ENCODE measurements at places on chromosomes 7 and 10. TPM values are rescaled to one million over a fixed set of nuclear protein-coding genes. Genes with fewer than 3 reads are reported as not detected.

Gene CDHR3
- 3.1 TPM for total RNA-seq

Gene INMT
- total RNA-seq, result 12.0 TPM

Gene CLRN3
- total RNA-seq, result not detected

Gene MALRD1
- total RNA-seq, result 0.07 TPM

Gene UCMA
- total RNA-seq, result not detected

Gene ZNF853
- total RNA-seq, result 0.99 TPM

Gene ADGRA1
- total RNA-seq, result not detected

Gene DDX50
- 50.5 TPM for total RNA-seq

Gene AZGP1
- not detected for total RNA-seq

Gene SORBS1
- total RNA-seq, result 1.6 TPM

Gene SPDYE5
- not detected for total RNA-seq

Gene OPN4
- total RNA-seq, result not detected

Gene STRIP2
- 2.2 TPM for total RNA-seq

Gene UCN3
- not detected for total RNA-seq

Gene DNAJC9
- total RNA-seq, result 15.4 TPM

Gene LYZL2
- not detected for total RNA-seq

Gene ZSCAN25
- total RNA-seq, result 12.9 TPM

Gene GJC3
- total RNA-seq, result not detected

Gene CFAP70
- total RNA-seq, result 1.2 TPM

Gene UPK3B
- 0.46 TPM for total RNA-seq

Gene ZNF479
- not detected for total RNA-seq

Gene PYROXD2
- total RNA-seq, result 22.9 TPM

Gene ZNF736
- 7.4 TPM for total RNA-seq

Gene CD36
- total RNA-seq, result 1,000 TPM

Gene BRAF
- total RNA-seq, result 24.9 TPM

Gene GLI3
- 4.1 TPM for total RNA-seq

Gene BLVRA
- total RNA-seq, result 26.3 TPM

Gene TTYH3
- total RNA-seq, result 37.3 TPM

Gene MASTL
- total RNA-seq, result 6.9 TPM

Gene HHEX
- total RNA-seq, result 9.2 TPM

Gene HOXA6
- total RNA-seq, result 1.4 TPM

Gene CALHM3
- total RNA-seq, result not detected

Gene MYL10
- not detected for total RNA-seq

Gene GATA3
- total RNA-seq, result not detected

Gene PRF1
- total RNA-seq, result not detected

Gene RSPH10B2
- total RNA-seq, result 0.20 TPM

Gene PLPP4
- total RNA-seq, result 4.3 TPM

Gene ANKRD2
- total RNA-seq, result 1.1 TPM

Gene NCF1
- total RNA-seq, result not detected

Gene ACSM6
- total RNA-seq, result not detected

Gene CYP3A4
- total RNA-seq, result not detected

Gene ZNF273
- 2.2 TPM for total RNA-seq

Gene PALD1
- total RNA-seq, result 0.40 TPM

Gene PDE1C
- 89.5 TPM for total RNA-seq

Gene KCNMA1
- 116 TPM for total RNA-seq

Gene TRIM56
- total RNA-seq, result 43.8 TPM

Gene AASS
- 34.3 TPM for total RNA-seq

Gene TAS2R3
- 2.0 TPM for total RNA-seq

Gene COL28A1
- 0.17 TPM for total RNA-seq

Gene SNX10
- not detected for total RNA-seq

Measured in smooth muscle cell of the pulmonary artery (primary cell).